ENCODE measurements at places on chromosomes 16 and 17.

DNA sequence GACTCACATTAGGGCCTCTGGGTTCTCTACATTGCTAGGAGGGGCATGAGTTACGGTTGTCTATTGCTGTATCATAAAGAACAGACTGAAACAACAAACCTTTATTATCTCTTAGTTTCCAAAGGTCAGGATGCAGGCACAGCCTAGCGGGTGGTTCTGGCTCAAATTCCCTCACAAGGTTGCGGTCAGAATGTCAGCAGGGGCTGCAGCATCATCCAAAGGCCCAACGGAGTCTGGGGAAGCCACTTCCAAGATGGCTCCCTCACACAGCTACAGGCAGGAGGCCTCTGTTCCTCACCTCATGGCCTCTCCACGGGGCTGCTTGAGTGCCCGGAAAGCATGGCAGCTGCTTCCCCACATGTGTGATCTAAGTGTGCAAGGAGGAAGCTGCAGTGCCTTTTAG, 29.6 kb upstream of the ZFPM1 start:
- no peak for DNase-seq

DNA sequence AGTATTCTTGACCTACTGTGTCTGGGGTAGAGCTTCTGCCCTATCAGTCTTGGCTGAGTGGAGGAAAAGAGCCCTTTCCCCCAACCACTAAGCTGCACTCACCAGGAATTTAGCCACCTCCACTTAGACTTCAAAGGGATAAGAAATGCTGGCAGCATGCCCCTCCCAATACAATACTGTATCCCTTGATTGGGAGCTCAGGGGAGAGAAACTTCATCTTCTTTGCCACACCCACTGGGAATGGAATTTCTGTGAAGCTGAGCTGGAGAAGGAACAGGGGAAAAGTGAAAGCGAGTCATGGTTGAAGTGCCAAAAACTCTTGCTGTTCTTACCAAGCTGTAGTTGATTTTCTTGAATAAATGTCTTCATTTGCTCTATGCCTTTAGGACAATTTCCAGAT, 68.8 kb downstream of the CEP112 start:
- no peak for DNase-seq

GRCh38 chr16:70685938-70686375, at the start of gene MTSS2:
Gene MTSS2, minus strand, starts transcription at chr16:70686053. Its CDS starts 262 bp downstream, at chr16:70685791.
- no peak for DNase-seq

GRCh38 chr17:45307290-45308015, 9.4 kb downstream of the MAP3K14 start:
- peak; percentile 15 for DNase-seq

GRCh38 chr16:55499951-55500529, 8.8 kb upstream of the LPCAT2 start:
- no peak for DNase-seq

DNA sequence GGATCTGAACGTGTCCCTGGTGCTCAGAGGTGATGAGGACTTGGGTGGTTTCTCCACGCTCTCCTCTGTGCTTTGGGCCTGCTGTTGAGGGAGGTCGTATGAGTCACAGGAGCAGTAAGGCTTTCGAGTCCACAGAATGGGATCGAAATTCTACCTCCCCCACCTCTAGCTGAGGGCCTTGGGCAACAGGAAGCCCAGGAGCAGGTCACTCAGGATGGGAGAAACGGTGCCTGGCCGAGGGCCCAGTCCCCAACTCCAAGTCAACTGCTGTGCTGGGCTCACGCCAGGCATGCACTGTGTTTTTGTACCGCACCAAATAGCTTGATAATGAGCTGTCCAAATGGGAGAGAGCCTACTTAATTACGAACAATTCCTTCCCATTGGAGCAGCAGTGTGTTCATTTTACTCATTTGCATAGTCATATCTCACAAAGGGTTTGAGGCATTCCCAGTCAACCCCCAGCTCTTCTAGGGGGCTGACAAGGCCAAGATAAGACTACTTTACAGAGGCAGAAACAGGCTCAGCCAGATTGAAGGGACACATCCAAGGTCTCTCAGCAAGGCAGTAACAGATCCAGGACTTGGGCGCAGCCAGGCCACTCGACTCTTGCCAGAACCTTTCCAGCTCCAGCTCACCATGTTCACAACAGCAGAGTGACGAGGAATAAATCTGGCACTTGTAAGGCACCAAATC, 53.6 kb downstream of the WNT3 start:
- no peak for DNase-seq

DNA sequence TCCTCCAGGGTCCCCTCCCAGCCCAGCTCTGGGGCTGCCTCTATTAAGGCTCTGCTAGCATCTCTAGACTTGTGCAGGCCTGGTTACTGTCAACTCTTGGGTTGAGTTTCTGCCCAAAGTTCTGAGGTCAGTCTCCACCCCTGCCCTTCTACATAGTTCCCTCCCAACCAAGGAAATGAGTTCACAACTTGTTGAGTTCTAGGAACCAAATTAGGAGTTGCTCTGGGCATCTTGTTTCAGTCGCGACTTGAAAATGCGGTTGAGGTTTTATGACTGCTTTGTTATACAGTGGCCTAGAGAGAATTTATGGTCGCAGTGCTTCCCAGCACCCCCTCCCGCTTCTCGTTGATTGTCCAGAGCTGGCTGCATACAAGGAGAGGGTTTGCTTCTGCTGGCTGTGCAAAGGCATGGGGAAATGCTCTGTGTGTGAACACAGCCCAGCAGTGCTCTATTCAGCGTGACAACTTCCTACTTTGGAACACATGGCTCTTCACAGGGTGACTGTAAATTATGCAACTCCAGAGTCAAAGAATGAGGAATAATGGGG, 20.2 kb downstream of the GNAO1 start:
- DNase-seq, result no peak

DNA sequence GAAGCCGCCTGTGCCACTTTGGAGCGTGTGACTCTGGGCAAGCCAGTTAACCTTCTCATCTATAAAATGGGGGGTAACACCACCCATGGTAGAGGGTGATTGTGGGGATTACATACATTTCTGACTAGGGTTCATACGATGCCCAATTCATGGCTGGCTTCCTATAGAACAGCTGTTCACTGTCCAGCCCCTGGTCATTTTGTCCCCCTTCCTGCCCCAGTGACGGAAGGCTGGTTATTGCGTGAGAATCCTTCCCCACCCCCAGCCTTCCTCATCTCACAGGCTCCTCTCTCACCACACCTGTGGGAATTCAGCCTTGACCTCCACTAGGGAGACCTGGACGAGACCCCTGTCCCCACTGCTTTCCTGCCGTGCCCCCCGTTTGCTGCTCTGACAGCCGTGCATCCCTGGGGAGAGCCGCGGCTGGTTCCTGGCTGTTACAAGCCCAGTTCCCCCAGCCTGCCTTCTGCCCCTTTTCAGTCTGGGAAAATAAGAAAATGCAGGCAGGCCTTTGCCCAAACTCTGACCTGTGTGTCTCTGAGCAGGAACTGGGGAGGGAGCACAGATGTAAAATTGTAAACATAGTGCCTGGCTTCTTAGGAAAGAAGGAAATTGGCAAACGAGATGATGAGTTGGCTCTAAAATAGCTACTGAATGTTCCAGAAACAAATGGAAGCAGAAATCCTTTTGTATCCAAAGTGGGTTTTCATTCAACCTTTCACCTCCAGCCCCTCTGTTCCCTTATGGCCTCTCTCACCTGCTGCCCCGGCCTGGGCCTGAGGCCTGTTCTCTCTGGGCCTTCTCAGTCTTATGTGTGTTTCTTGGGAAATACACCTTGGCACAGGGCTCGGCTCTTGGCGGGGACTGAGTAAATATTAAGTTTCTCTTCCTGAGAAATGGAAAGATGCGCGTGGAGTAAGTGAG, 67.3 kb downstream of the OR1D5 start:
- DNase-seq, result no peak

- no peak for DNase-seq
These were observed 65.7 kb downstream of the ARSG start for GRCh38 chr17:68356949-68357455.

DNA sequence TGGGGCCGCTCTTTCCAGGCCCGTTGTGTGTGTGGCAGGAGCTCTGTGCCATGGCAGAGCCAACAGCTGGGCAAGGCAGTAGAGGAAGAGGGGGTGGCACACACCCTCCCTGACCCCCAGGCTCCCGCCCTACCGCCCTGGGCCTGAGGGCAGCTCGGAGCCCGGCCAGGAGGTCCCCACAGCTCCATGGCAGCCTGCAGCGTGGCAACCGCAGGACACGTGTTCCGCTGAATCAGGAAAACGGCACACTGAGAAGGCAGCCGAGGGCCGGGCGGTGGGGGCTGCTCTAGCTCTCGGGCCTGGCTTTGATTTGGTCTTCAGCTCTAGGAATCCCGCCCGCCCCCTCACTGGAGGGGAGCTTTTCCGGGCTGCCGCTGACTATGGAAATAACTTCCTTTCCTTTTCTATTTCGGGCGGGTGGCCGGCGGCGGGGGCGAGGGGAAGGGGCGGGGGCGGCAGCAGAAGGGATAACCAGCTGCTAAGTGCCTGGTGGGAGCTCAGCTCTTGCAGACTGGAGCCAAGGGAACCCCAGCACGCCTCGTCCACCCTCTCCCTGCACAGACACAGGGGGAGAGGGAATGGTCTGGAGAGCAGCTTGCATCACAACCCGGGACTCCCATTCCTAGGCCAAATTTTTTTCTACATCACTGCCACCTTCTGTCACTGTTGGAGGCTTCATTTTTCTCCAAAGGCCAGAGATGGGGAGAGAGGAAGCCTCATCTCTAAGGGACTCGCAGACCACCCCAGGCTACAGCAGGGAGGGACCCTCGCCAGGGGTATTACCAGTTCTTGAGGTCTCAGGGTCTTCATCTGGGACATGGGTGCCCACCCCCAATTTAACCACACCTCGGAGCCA, 24.8 kb upstream of the MRPS23 start:
- DNase-seq, result no peak

All from CD4-positive, alpha-beta T cell treated with Interferon gamma for 1 hour (primary cell).